ENCODE measurements at places on chromosomes 1 and 21.

DNA sequence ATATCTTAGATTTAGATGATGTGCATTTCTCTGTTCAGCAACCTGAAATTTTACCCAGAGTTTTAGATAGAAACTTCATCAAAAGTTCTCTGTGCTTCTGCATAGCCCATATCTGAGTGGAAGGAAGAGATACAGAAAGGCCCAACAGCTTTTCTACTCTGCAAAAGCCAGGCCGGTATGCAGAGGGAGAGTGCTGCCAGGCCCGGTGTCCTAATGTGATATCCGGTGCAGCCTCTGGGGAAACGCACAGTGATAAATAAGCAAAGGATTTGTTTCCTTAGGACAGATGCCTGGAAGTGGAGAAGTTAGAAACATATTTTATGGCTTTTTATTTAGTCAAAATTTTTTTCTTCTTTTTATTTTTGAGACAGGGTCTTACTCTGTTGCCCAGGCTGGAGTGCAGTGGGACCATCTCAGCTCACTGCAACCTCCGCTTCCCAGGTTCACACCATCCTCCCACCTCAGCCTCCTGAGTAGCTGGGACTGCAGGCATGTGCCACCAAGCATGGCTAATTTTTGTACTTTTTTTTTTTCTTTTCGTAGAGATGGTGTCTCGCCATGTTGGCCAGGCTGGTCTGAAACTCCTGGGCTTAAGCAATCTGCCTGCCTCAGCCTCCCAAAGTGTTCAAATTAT is 145.8 kb downstream of the PATJ start:
- DNase-seq = no peak

- peak; percentile 52 for DNase-seq
Observed at GRCh38 chr1:50724626-50725286, 235.3 kb downstream of the FAF1 start.

GRCh38 chr1:154869351-154870114 is 548 bp downstream of the KCNN3 start:
- no peak for DNase-seq

DNA sequence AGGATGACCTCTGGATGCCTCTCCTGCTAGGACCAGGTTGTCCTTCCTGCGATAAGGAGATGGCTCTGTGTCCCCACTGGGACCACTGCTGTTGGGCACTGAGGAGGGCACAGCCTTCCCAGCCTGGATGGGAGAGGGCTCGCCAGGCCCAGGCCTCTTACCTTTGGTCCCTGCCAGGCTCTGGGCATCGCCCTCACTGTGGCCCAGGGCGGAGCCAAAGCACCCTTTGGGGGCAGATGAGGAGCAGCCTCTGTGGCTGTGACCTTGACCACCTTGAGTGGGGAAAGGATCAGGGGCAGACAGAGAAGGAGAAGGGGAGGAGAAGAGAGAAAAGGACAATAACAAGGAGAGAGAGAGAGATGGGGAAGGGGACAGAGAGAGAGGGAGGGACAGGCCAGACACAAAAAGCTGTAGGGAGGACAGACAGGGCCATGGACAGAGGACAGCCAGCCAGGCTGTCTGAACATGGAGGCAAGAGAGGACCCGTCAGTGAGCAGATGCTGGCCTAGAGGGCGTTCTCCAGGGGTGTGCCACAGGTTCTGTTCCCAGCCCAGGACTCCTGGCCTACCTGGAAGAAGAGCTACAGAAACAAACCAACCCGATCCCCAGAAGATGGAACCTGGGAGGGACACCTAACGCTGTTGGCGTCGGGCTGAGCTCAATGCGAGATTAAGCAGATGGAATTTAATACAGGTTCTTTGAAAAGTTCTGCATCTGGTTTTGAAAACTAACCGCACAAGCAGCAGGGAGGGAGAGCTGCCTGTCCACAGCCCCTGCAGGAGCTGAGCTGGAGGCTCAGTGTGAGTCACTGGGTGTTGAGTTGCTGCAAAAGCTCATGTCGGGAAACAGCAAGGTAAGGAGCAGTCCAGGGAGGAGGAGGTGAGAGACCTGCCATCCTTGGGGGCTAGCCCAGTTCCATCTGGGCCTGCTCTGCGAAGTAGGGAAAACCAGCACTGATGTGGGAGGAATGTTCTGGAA is 262.1 kb downstream of the PTPRU start:
- DNase-seq = no peak

GRCh38 chr1:9375912-9376311 is 83.2 kb downstream of the SPSB1 start:
- no peak for DNase-seq

DNA sequence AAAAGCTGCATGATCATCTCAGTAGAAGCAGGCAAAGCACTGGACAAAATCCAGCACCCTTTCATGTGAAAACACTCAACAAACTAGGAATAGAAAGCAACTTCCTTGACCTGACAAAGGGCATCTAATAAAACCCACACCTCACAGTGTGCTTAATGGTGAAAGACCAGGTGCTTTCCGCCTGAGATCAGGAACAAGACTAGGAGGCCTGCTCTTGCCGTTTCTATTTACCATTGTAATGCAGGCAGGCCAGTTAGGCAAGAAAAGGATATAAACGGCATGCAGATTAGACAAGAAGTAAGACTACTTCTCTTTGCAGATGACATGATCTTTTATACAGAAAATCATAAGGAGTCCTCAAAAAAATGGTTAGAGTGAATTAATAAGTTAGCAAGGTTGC is 37.2 kb downstream of the SLC37A1 start:
- DNase-seq = no peak

DNA sequence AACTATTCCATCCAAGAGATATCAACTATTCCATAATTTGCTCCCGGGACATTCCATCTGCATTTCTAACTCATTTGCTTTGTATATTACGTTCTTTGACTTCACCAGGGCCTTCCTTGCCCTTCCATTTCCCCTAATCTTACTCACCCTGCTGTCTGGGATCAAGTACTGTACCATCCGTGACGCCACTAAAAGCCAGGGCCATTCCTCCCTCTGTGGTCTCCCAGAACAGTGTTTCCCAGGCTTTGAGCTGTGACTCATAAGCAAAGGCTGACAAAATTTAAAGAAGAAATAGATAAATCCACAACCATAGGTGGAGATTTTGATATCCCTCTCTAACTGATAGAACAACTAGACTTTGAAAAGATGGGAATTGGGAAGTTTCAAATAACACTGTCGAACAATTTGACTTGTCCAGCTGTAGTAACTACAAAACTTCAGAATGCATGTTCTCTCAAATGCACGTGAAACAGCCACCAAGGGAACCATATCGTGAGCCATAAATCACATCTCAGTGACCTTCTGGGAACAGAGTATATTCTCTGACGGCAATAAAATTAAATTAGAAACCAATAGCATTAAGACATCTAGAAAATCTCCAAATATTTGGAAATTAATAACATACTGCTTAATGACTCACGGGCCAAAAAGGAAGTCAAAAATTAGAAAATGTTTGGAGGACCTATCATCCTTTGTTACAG is 501.0 kb downstream of the SETD4 start:
- DNase-seq = no peak

GRCh38 chr1:67088440-67088839 is 34.5 kb upstream of the SLC35D1 start:
- DNase-seq = no peak

GRCh38 chr1:206915030-206915735 is 6.6 kb downstream of the FCMR start:
- DNase-seq = no peak

DNA sequence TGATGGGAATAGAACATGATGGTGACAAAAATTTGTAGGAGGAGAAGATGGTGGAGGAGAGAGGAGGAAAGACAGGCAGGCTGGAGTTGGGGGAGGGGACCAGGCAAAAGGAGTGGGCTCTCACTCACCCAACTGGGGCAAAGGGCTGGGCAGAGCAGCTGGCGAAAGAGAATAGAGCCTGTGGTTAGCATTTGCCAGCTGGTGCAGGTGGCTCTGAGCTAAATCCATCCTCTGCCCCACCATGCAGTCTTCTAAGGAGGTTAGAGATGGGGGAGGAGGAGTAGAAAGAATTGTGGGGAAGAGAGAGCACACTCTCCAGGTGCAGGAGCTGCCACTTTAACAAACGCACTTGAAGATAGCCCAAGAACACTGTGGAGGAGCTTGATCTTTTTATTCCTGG is 27.6 kb upstream of the SLAMF1 start:
- peak; percentile 32 for DNase-seq

- no peak for DNase-seq
Observed at GRCh38 chr21:44199448-44199847, 41.3 kb downstream of the ICOSLG start.

DNA sequence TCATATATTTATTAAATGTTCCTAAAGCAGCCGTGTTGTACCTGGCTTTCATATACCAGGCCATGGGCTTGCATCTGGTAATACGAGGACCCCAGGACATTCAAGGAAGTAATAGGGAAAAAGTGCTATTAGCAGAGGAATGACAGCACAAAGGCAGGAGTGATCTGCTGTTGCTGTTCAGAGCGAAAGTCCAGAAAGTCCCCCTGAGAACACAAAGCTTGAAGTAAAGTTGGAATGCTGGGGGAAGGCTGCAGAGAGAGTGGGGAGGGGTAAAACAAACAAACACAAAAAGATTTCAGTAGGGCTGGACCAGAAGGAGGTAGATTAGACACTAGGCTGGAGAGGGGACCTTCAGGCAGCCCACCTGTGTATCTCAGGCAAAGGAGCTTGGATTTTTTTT is 94.6 kb upstream of the C8B start:
- DNase-seq = no peak

- DNase-seq = no peak
Observed at GRCh38 chr1:87673309-87673708, 344.6 kb downstream of the LMO4 start.

DNA sequence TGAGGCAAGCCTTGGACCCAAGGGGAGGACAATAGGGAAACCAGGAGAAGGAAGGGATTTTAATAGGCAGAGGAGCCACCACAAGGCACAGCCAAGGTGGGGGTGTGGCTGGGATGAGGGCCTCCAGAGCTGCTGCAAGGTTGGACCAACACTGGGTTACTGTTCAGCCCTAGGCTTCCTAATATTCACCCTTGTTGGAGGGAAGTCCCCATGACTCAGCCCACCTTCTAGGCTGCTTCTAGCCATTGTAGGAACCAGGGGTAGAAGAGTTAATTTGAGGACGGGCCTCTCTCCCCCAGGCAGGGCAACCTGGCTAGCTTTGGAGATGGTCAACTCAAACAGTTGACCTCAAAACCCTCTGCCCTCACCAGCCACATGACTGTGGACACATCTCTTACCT is 59.5 kb downstream of the KCNN3 start:
- no peak for DNase-seq

DNA sequence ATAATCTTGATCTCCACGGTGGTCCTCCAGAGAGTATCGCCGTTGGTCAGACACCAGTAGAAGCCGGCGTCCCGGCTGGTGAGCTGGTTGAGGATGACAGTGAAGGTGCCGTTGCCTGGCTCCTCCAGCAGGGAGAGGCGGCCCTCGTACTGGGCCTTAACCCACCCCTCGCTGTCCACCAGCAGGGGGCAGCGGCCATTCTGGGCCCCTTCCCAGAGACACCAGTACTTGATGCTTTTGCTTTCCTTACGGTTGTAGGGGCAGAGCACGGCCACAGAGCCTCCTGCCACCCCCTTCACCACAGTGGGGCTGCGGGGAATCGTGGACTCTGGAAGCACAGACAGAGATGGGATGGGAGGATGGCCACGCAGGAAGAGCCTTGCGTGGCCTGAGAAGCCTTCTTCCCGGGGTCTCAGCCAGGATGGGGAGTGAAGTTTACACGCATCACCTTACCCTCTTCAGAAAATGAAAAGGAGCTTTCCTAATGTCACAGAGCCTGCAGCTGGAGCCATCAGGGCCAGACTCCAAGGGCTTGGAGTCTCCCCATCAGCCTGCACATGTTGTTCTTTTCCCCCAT is 10.7 kb downstream of the PIGR start:
- peak; percentile 52 for DNase-seq

GRCh38 chr1:107169615-107170014 is 28.8 kb downstream of the NTNG1 start:
- DNase-seq = no peak

DNA sequence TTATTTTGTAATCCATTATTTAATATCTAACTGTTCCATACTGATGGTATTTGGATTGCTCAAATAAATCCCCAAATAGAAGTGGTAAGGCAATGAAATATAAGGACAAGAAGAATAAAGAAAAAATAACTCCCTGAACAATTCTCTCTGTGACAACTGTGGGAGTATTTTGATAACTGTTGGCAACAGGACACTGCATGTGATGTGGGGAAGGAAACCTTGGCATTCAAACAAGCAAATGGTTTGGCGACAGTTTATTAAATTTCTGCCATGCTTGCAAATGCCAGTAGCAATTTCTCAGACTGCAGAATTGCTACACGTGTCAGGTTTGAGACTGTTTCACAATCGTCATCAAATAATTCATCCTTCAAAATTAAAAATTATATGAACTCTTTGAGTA is 8.6 kb upstream of the MRPL39 start:
- DNase-seq = no peak

- no peak for DNase-seq
Observed at GRCh38 chr21:39913706-39914305, 46.6 kb downstream of the PCP4 start.
